Glomerular endothelial cell (primary cell): ENCODE measurements at places on chromosomes 13 and 19. TPM values are rescaled to one million over a fixed set of nuclear protein-coding genes. Genes with fewer than 3 reads are reported as not detected.

DNA sequence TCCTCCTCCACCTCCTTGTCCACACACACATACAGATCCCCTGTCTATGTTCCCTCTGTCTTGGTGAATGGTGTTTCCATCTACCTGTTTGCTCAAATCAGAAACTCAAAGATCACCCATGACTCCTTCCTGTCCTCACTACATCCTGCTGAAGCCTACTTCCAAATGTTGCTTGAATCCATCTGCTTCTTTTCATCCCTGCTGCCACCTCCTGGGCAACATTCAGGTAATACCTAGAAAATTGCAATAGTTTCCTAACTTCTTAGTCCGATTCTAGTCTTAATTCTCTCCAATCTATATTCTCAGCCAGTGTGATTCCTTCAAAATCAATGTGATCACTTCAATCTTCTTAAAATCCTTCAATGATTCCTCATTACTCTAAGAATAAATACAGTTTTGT lies 155.5 kb upstream of the STARD13 start:
- DNase-seq = peak; percentile 2

- peak; percentile 10 for DNase-seq
These were observed 53.2 kb upstream of the SHKBP1 start for GRCh38 chr19:40523322-40524047.

GRCh38 chr19:56880592-56881190 lies 40.2 kb upstream of the PEG3 start:
- no peak for DNase-seq

- no peak for DNase-seq
These were observed 7.8 kb upstream of the ZNF554 start for GRCh38 chr19:2811735-2812413.

DNA sequence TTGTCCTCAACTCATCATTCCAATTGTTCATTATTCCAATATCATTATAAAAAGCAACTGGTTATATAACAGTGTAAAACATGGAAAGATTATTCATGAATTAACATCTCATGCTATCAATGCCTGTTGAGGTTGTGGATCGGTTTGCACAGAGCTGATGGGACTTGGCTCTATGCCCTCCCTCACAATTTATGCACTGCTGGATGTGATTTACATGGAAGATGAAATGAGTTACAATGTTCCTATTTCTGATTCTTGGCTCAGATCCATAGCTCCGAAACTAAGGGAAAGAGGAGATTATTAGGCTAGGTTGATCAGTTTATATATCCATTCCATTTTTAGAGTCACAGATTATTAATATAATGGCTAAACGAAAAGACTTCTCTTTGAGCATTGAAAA lies 38.6 kb downstream of the SCEL start:
- DNase-seq = no peak

DNA sequence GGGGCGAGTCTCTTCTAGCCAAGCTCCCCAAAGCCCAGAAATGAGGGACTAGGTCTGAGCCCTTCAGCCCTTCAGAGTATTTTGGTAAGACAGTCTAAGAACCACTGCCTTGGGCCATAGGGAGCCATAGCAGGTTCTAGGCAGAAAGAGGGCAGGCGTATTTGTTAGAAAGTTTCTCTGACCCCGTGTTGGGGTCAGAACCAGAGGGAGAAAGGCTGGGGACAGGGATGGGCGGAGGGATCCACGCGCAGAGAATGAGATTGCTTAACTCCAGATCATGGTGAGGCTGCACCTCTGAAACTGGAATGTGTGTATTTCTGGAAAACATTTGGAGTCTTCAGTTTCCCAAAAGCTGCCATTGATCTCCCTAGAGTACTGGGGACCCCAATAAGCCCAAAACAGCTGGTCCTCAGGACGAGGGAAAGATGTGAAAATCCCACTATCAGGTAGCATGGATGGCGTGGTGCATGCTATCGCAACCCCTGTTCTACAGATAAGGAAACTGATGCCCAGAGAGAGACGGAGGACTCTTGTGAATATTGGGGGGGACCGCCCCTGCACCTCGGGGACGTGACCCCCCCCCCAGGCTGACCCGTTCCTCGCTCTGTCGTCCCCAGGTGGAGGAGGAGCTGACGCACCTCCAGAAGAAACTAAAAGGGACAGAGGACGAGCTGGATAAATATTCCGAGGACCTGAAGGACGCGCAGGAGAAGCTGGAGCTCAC lies 703 bp upstream of the TPM4 start:
- no peak for DNase-seq

DNA sequence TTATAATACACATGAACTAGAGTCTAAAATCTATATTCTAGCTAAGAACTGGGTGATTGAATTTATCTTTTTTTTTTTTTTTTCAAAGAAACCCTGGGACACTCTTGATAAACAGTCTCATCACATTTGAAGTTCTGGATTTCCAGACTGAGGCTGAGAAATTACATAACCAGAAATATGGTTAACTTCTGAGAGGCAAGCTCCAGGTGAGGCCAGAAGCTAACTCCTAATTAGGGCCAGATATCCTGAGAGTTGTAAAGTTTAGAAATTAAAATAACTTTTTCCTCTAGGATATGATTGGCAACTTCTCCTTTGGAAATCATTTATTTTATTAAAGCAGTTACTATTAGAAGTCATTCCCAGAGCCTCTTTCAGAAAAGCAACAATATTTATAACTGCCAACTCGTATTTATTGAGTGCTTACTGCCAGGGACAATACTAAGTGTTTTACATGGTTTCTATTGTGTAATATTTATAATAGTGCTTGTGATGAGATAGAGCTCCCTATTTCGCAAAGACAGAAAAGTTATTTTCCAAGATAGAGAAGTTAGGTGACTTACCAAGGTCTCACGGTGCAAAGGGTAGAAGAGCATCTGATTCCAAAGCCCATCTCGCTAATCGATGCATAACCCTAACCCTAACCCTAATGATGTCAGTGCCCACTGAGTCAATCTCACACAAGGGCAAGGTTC lies 187.7 kb downstream of the DCT start:
- no peak for DNase-seq

The CRB3 gene
- total RNA-seq = 0.34 TPM in 1 of 2 replicates, not detected in the other

The LMTK3 gene
- total RNA-seq = not detected in 2 replicates
